ENCODE measurements at places on chromosomes 3 and 15. TPM values are rescaled to one million over a fixed set of nuclear protein-coding genes. Genes with fewer than 3 reads are reported as not detected.

- H3K4me3 ChIP-seq, result peak overlapping the region; percentile 68
- peak; percentile 63 for DNase-seq
- peaks cover 22% of the 10 kb centered on the region for H3K27me3 ChIP-seq
- H3K4me1 ChIP-seq, result no peaks in the 10 kb centered on the region
Observed at GRCh38 chr3:53845103-53845880, 927 bp downstream of the CHDH start.

DNA sequence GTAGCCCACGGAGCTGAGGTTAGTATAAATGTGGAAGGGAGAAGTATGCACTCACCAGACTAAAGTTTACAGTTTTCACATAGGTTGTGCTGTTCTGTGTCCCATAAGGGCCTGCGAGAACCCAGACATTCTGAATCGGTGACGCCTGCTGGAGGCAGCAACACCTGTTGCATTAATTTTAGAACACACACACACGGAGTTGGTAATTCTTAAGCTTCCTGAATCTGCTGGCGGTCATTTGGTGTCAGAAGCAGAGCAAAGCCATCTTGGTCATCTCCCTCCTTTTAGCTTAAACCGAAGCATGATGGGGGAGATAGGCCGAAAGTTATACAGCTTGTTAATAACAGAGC is 41.1 kb upstream of the AP3B2 start:
- H3K4me3 ChIP-seq, result peak overlapping the region; percentile 89
- peaks cover 13% of the 10 kb centered on the region for H3K4me1 ChIP-seq
- peaks cover 20% of the 10 kb centered on the region for H3K36me3 ChIP-seq
- peak overlapping the region; percentile 25 for H3K27ac ChIP-seq
- H3K27me3 ChIP-seq, result no peaks in the 10 kb centered on the region
- peak; percentile 44 for DNase-seq

- H3K27me3 ChIP-seq, result no peaks in the 10 kb centered on the region
- peaks cover 45% of the 10 kb centered on the region for H3K4me1 ChIP-seq
- peak; percentile 20 for DNase-seq
- H3K36me3 ChIP-seq, result no peaks in the 10 kb centered on the region
- H3K27ac ChIP-seq, result no peak overlapping the region
- H3K4me3 ChIP-seq, result no peak overlapping the region
Observed at GRCh38 chr3:100775669-100776068, 66.4 kb downstream of the TFG start.

GRCh38 chr3:25944329-25944728 is 154.4 kb downstream of the OXSM start:
- H3K27ac ChIP-seq, result no peak overlapping the region
- H3K4me3 ChIP-seq, result no peak overlapping the region
- H3K36me3 ChIP-seq, result no peaks in the 10 kb centered on the region
- H3K27me3 ChIP-seq, result no peaks in the 10 kb centered on the region
- DNase-seq, result no peak

- no peaks in the 10 kb centered on the region for H3K36me3 ChIP-seq
- peak; percentile 65 for DNase-seq
- H3K27ac ChIP-seq, result no peak overlapping the region
- peaks cover 16% of the 10 kb centered on the region for H3K4me1 ChIP-seq
- H3K27me3 ChIP-seq, result no peaks in the 10 kb centered on the region
Observed at GRCh38 chr3:150495563-150496168, 50.6 kb downstream of the SERP1 start.

DNA sequence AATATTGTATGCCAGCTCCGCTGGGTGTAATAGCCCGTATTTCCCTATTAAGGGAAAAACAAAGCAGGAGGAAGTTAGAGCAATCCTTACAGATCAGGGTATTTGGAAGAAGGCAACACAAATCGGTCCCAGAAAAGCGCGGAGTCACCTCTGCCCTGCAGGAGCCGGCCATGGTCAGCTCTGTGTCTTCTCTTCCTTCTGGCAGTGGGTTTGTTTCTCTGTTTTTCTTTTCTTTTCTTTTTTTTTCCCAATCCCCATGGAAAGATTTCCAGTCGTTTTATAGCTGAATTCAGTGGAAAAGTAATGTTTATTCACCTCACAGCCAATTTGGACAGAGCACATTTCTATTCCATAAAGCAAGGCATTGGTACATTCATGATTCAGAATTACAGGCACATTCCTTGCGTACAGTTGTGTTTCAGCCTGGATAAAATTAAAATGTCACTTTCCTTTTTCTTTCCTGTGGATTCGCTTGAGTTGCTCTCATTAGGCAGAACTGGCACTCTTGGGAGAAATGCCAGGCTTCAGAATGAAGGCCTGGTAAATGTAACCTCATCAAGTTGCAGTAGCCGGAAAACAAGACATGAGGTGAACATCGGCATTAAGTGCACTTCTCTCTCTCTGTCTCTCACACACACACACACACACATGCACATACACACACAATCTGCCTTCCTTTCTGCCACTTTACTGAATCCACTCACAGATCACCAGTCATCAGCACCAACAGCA is 204.5 kb upstream of the UBE2E1 start:
- H3K4me3 ChIP-seq, result no peak overlapping the region
- H3K36me3 ChIP-seq, result no peaks in the 10 kb centered on the region
- DNase-seq, result peak; percentile 37
- H3K27ac ChIP-seq, result no peak overlapping the region
- no peaks in the 10 kb centered on the region for H3K27me3 ChIP-seq

DNA sequence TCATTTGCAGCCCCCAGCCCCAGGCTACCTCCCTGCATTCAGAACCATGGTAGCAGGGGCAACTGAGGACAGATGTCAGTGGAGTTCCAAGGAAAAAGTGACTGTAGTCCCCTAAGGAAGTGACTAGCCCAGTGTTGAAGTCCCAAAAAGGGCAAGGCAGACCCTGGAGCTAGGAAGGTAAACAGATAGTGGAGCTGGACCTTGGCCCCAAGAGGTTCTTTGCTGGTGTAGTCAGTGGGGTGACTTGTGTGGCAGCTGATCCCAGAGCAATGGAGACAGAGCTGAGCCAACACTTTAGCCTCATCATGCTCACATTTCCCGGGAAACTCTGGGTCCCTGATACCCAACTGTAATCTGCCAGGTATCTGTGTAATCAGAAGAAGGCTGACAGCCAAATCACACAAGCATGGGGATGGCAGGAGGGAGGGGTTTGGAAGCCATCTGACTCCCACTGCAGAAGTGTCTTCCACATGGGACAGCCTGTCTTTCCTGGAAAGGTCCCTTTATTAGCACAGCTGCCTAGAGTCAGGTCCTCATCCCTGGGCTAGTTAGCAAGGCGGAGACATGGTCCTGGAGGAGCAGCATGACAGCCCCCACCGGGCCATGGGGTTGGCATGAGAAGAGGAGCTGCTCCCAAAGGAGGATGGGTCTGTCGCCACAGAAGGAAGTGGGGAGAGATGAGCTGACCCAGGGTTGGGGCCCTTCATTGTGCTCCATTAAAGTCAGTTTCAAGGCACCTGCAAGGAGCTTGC is 39.8 kb downstream of the PXYLP1 start:
- no peaks in the 10 kb centered on the region for H3K36me3 ChIP-seq
- no peak overlapping the region for H3K4me3 ChIP-seq
- DNase-seq, result no peak
- H3K27me3 ChIP-seq, result no peaks in the 10 kb centered on the region
- no peak overlapping the region for H3K27ac ChIP-seq

- no peaks in the 10 kb centered on the region for H3K27me3 ChIP-seq
- peaks cover under 1% of the 10 kb centered on the region for H3K36me3 ChIP-seq
- H3K27ac ChIP-seq, result no peak overlapping the region
- DNase-seq, result no peak
Observed at GRCh38 chr15:90597577-90597976, 67.9 kb downstream of the CRTC3 start.

DNA sequence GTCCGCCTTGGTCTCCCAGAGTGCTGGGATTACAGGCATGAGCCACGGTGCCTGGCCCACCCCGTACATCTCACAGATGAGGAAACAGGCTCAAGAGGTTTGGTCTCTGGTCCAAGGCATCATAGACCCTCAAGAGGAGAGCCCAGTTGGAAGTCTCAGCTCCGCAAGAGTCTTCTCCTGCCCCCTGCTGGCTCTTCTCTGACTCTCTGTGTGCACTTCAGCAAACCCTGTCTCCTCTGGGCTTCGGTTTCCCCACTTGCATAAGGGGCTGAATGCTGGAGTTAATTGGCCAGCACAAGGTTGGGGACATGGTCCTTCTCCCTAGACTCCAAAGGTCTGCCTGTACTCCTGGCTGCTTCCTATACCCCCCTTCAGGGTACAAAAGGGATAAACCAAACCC is 3.9 kb downstream of the MST1R start:
- H3K27me3 ChIP-seq, result no peaks in the 10 kb centered on the region
- no peak overlapping the region for H3K27ac ChIP-seq
- peak; percentile 14 for DNase-seq
- peaks cover 13% of the 10 kb centered on the region for H3K4me1 ChIP-seq

- H3K4me1 ChIP-seq, result no peaks in the 10 kb centered on the region
- no peaks in the 10 kb centered on the region for H3K36me3 ChIP-seq
- H3K27me3 ChIP-seq, result no peaks in the 10 kb centered on the region
- no peak overlapping the region for H3K27ac ChIP-seq
- DNase-seq, result peak; percentile 4
Observed at GRCh38 chr15:36571301-36571700, 8.1 kb upstream of the CDIN1 start.

- H3K27me3 ChIP-seq, result no peaks in the 10 kb centered on the region
- H3K36me3 ChIP-seq, result no peaks in the 10 kb centered on the region
- H3K4me1 ChIP-seq, result peaks cover 50% of the 10 kb centered on the region
- peak overlapping the region; percentile 86 for H3K27ac ChIP-seq
- peak; percentile 81 for DNase-seq
Observed at GRCh38 chr3:149603126-149604074, 54.4 kb downstream of the WWTR1 start.

DNA sequence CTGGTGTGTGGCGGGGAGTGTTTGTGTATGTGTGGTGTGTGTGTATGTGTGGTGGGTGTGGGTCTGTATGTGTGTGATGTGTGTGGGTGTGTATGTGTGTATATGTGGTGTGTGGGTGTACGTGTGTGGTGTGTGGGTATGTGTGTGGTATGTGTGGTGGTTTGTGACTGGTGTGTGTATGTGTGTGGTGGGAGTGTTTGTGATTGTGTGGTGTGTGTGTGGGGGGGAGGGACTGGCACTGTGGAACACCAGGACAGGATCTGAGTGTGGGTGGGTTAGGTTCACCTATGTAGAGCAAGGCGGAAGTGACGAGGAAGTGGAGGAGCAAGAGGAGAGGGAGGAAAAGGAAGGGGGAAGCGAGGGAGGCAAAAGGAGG is 510.8 kb downstream of the SHQ1 start:
- H3K27ac ChIP-seq, result no peak overlapping the region
- peaks cover 14% of the 10 kb centered on the region for H3K4me1 ChIP-seq
- no peaks in the 10 kb centered on the region for H3K36me3 ChIP-seq
- no peak for DNase-seq
- no peak overlapping the region for H3K4me3 ChIP-seq

DNA sequence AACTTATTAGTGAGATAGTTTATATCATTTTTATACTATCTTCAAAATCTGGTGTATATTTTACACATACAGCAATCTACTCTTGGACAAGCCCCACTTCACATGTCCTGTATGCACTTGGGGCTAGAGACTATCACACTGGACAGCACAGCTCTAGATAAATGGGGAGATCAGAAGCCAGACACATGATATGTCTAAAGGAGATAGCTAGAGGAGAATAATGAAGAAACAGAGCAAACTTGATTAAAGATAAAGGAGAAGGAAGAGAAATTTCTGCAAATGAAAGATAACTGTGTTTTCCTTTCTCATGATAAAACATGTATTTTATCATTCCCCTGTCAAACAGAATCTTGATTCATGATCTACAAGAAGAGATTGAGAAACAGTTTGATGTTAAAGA is 13.0 kb downstream of the CPA3 start:
- DNase-seq, result no peak
- no peak overlapping the region for H3K4me3 ChIP-seq
- no peak overlapping the region for H3K27ac ChIP-seq
- no peaks in the 10 kb centered on the region for H3K36me3 ChIP-seq

- H3K4me1 ChIP-seq, result no peaks in the 10 kb centered on the region
- H3K27me3 ChIP-seq, result no peaks in the 10 kb centered on the region
- no peak overlapping the region for H3K27ac ChIP-seq
- no peak overlapping the region for H3K4me3 ChIP-seq
Observed at GRCh38 chr3:159045279-159045885, 243.5 kb downstream of the MFSD1 start.

DNA sequence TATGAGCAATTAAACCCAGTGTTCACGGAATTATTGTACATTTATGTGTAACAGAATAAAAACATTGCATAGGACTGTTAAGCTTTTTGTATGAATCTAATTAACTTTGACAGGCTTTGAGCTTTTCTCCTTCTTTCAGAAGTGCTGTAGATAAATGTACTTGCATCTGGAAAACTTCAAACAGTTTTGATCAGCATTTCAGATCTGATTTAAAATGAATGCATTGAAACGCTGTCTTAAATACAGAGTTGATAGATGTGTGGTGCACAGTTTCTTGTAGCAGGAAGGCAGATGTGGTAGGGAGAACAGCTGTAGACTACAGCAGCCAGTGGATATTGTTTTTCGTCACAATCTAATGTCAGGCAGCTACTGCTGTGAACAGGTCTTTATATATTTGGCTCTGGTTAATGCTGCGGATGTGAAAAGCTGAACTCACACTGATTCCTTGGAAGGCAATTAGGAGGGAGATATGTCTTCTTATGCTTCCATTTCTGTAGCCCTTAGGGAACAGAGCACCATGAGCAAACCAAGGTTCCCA is 193.8 kb upstream of the GOLIM4 start:
- no peaks in the 10 kb centered on the region for H3K36me3 ChIP-seq
- no peak for DNase-seq
- H3K4me1 ChIP-seq, result no peaks in the 10 kb centered on the region
- no peak overlapping the region for H3K27ac ChIP-seq
- no peak overlapping the region for H3K4me3 ChIP-seq
- H3K27me3 ChIP-seq, result 0 out of 2 replicates have a peak, but pooled peaks cover 5% of the 10 kb centered on the region

- H3K27ac ChIP-seq, result no peak overlapping the region
- H3K36me3 ChIP-seq, result no peaks in the 10 kb centered on the region
- no peak overlapping the region for H3K4me3 ChIP-seq
- peaks cover 22% of the 10 kb centered on the region for H3K4me1 ChIP-seq
- no peak for DNase-seq
Observed at GRCh38 chr3:107953722-107954121, 137.1 kb downstream of the CD47 start.

- no peak for DNase-seq
- H3K27me3 ChIP-seq, result no peaks in the 10 kb centered on the region
- H3K36me3 ChIP-seq, result no peaks in the 10 kb centered on the region
- peak overlapping the region; percentile 72 for H3K27ac ChIP-seq
Observed at GRCh38 chr15:67512140-67512539, 8.8 kb upstream of the C15orf61 start.

- no peaks in the 10 kb centered on the region for H3K4me1 ChIP-seq
- H3K27me3 ChIP-seq, result no peaks in the 10 kb centered on the region
- H3K27ac ChIP-seq, result no peak overlapping the region
- DNase-seq, result no peak
Observed at GRCh38 chr3:71152892-71153265, 430.6 kb downstream of the FOXP1 start.

C3orf22 gene
- total RNA-seq, result not detected

NEO1 gene
- 13.6 TPM for total RNA-seq

SEMA6D gene
- total RNA-seq, result 1.4 TPM

TMEM207 gene
- not detected for total RNA-seq

SKOR1 gene
- total RNA-seq, result 0.11 TPM

A4GNT gene
- not detected for total RNA-seq

KCNH8 gene
- not detected for total RNA-seq

CPN2 gene
- not detected for total RNA-seq

EPHB1 gene
- 1.6 TPM for total RNA-seq

Measured in GM23248 (cell line).